Activated CD8-positive, alpha-beta memory T cell treated with anti-CD3 and anti-CD28 coated beads for 1 hour (primary cell): ENCODE measurements at places on chromosomes 5 and 9.

DNA sequence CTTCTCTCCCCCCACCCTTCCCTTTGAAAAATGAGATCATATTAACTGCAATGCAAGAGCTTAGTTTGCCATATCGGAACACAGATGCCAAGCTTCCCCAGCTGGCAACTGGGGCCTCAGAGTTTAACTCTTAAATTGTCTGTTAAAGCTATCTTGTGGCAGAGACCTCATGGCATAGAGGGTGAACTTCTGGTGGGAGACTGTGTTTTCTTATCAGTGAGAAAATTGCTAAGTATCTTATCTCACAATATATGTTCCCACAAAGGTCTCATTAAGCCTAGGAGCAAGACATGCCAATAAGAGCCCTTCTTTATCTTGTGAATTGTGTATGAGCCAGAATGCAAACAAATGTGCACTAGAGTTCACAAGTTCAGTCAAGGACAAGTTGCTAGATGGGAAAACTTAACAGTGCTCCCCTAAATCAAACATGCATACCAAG is 12.3 kb downstream of the NFIB start:
- DNase-seq, result no peak

DNA sequence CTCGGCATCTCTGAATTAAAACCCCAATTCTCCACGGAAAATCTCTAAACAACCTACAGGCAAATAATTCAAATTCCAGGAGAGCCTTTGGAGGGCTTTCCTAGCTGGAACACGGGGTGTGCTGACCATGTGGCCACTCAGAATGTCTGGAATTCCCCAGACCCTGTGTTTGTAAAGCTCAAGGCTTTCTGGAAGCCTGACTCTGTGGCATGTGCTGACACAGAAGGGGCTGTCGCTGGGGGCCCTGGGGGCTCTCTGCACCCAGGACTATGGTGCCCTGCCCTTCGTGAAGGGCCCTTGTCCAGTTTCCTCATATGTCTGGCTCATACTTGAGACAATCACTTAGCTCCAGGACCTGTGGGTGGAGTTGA is 29.0 kb upstream of the BOD1 start:
- DNase-seq, result no peak

GRCh38 chr9:15521254-15521653 is 10.5 kb upstream of the PSIP1 start:
- no peak for DNase-seq

DNA sequence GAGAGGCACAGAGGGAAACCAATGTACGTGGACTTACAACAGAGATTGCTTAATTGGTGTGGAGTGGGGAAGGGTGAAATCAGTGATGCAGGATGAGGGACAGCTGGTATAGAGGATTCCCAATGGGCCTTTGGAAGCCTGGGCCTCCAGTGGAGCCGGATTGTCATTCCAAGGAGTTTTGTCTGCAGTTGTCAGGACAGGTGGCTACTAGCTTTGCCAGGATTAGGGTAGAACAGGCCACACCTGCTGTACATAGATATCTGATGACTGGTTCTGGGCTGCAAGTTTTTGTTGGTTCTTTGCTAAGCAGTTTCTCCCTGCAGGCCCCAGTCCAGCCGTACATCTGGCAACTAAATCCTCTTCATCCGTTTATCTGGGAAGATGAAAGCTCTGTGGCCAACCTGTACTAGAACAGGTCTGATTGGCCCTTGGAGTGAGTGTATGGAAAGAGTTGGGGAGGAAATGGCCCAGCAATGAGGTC is 4.2 kb downstream of the SKP2 start:
- no peak for DNase-seq

GRCh38 chr5:83450967-83451248 is 20.6 kb upstream of the VCAN start:
- DNase-seq, result no peak

DNA sequence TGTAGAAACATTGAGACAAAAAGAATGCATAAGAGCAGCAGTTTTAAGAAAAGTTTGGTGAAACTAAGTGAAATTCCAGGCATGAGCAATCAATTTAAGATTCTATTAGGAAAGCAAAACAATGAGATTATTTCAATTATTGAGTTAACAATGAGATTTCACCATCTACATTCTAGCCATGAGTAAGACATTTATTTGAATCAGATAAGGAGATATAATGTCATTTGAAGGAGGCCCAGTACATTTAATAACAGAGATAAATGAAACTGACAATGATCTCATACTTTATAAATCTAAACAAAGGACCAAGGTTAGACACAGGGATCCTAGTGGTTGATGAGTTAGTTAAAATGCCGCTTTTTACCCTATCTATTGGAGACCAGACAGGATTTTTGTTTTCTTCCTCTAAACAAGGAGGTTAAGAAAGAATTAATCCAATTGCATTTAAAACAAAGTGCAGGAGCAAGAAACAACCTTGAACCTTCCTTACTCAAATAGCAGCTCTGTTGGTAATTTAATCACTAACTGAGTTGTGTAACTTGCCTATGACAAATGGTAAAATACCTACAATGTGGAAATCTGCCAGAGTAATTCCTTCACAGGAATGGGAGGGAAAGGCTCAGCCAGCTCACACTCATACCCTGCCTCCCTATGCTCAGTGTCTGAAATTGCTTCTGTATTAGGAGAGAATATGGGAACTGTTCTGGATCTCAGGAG is 103.5 kb upstream of the NR3C1 start:
- no peak for DNase-seq

DNA sequence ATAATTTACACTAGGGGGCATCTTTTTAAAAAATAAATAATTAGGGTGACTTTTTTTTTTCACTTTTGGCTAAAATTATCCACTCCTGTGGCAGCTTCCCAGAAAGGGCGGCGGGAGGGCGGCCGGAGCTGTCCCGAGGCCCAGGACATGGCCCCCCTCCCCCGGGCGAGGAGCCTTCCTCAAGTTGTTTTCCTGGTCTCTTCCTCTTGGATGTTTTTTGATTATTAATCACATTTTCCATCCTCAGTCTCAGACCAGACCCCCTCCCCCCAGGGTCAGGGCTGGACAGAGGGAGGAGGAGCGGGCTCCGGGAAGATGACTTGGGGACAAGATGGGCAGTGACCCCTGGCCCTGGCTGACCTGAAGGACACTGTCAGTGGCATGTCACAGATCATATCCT is 4.7 kb upstream of the CNTFR start:
- no peak for DNase-seq

DNA sequence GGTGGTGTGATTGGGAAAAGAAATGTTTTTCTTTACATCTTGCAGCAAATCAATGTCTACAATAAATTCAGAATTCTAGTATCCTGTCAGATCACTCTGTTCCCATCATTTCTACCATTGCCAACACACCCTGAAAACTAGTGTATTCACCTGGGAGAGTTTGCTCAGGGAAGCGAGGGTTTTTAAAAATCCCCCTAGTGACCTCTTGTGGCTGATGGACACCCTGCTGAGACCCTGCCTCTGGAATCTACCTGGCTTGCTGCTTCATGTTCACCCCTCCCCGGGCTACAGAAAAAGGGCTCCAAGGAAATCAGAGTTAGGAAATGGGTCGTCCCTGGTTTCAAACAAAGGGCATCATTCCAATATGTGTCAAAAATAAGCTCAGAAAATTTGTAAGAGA is 21.4 kb upstream of the ALDOB start:
- DNase-seq, result no peak

GRCh38 chr5:169431386-169431785 is 130.4 kb upstream of the SLIT3 start:
- DNase-seq, result no peak

- no peak for DNase-seq
These were observed 30.1 kb downstream of the GSN start for GRCh38 chr9:121298016-121298538.

- DNase-seq, result no peak
These were observed 113.9 kb downstream of the WNK2 start for GRCh38 chr9:93297659-93298497.

DNA sequence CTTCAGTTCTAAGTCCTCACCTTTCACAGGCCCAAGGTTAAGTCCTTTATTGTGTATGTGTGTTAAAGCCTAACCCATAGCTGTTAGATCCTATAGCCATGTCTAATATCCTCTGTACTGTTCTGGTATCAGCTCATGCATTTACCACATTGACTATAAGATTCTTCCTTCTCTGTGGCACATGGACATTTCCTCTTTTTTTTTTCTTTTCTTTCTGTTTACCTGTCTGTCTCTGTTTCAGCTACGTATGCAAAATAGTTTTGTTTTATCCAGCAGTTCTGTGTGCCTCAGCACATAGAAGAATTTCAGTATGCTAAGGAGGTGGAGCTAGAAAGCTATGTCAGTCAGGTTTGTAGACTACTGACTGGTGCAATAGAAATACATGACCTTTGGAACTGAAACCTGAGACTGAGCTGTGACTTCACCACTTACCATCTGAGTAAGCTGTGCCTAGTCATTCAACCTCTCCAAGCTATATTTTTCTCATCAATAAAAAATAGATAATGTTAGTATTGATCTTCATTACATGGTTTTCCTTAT is 155.6 kb upstream of the VLDLR start:
- no peak for DNase-seq

GRCh38 chr5:7244208-7244607 is 151.7 kb upstream of the ADCY2 start:
- no peak for DNase-seq

DNA sequence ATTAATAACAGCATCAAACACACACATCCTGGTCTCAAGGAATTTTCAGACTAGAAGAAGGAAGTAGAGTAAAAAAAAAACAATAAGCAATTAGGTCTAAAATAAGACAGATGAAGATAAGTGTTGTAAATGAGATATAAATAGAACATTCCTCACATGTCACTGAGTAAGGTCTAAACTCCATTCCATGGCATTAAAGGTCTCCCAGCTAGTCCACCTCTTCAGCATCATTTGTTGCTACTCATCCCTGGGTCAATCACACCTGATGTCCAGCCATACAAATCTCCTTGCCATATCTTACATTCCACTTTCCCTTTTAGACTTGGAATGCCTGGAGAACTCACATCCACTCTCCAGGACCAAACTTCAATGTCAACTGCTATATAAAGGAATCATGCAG is 214.1 kb upstream of the KLF4 start:
- no peak for DNase-seq

DNA sequence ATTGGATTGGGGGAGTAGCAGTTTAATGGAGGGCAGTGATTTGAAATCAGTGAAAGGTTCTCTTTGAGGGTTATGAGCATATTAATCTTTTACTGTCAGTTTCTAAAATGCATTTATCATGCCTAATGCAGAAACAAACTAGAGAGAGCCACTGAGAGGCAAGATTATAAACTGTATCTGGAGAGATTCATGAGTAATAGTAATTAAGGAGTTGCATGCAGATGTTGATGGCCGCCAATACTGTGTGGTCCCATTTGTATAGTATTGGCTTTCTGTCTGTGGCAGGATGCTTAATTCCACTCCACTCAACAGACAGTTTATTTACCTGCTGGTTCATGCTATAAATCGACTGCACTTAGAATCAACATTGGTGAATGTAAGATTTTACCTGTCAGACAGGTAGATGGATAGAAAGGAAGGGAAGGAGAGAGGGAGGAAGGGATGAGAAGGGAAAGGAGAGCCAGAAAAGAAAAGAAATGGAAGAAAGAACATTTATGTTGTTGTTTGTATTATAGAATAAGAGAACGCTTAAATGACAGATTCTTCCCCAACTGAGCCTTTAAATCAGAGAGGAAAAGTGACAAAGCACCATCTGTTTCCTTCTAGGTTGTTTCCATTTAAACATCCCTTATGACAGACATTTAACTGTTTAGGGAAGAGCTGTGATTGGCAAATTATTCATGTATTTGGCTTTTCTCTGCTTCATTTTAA is 146.5 kb downstream of the PAM start:
- DNase-seq, result no peak

DNA sequence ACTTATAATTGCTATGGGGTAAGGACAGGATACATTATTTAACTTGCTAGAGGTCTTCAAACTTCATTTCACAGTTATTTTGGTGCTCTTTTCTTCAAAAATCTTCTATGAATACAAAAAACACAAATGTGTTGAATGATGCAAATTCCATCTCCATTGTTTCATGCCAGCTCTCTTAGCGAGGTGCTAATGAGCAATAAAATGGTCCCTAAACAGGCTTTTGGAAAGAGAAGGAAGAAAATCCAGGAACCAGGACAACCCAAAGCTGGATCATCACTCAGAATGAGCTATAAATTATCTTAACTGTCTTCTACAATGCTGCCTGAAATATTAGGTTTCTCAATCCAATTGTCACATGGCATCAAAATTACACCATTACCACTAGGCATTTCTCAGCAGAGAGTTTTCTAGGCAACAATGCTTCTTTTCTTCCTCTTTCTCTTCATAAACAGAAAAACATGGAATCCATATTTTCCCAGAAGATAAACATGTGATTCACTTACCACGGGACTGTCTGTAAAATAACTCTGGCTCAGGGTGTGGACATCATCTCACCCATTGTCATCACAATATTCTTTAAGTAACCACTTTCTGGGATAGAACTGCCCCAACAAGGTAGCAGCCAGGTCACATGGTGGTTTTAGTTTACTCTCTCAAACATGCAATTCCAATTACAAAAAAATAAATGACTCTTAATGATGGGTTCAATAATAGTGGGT is 249.4 kb downstream of the NPR3 start:
- DNase-seq, result no peak

- DNase-seq, result no peak
These were observed 188.4 kb downstream of the C9orf50 start for GRCh38 chr9:129432297-129433154.

DNA sequence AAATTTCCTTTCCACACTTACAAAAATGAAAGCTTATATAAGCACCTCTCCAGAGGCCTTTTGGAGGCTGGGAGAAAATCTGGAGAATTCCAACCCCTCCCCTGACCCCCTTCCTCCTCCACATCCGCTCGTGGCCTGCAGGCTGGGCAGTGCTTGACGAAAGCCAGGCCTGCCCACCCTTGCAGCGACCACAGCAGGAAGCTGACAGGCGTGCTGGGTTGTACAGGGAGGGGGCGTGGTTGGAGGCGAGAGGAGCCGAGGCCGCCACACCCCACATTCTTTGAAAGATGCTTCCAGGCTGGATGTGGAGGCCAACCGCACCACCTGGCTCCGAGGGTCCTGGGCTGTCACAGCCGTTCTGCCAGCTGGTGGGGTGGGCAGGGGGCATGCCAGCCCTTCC is 47.8 kb upstream of the IER5L start:
- DNase-seq, result no peak

- DNase-seq, result no peak
These were observed 172.1 kb downstream of the TSSK1B start for GRCh38 chr5:113262674-113263073.

DNA sequence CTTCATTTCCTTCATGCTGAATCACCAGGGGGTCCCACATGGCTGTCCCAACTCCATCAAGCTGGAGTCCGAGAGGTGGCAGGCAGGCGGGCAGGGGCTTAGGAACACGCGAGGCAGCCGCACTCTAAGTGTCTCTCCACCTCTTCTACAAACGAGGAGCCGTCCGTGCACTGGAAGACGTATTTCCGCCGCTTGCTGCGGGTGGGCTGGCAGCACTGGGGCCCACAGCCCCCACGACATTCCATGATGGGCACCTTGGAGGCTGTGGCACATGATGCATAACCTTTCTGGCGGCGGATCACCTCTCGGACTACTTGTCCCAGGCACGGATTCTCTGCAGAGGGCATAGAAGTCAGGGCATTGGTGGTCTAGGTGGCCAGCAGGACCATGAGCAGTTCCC is 87.2 kb upstream of the PANK3 start:
- DNase-seq, result no peak

GRCh38 chr9:104740621-104741020 is 6.9 kb upstream of the NIPSNAP3A start:
- no peak for DNase-seq

- DNase-seq, result no peak
These were observed 358.6 kb upstream of the PAPPA start for GRCh38 chr9:115794921-115795475.

- no peak for DNase-seq
These were observed 2.9 kb upstream of the CNTRL start for GRCh38 chr9:121071756-121072421.
